ENCODE measurements at places on chromosomes 6 and 20.

GRCh38 chr6:138336221-138336620 is 41.5 kb upstream of the SMIM28 start:
- DNase-seq, result no peak

- DNase-seq, result no peak
Measured at GRCh38 chr6:148868901-148869300, 122.1 kb downstream of the UST start.

GRCh38 chr6:82442061-82442719 is 78.6 kb downstream of the TPBG start:
- DNase-seq, result no peak

- DNase-seq, result no peak
Measured at GRCh38 chr6:127272576-127272975, 5.9 kb downstream of the RNF146 start.
